ENCODE measurements at places on chromosomes 3 and 15.

DNA sequence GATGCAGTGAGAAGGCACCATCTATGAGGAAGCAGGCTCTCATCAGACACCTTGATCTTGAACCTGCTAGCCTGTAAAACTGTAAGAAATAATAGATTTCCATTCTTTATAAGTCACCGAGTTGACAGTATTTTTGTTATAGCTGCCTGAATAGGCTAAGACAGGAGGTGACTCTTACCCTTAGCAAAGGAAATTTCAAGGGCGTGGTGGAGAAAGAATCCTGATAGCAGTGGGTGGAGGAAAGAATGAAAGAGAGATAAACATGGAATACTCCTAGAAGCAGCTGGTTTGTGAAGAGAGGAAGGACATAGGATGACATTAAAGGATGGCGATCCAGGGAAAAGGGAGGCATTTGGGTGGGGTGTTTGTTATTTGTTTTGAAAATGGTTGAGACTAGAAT, 41.4 kb downstream of the SIDT1 start:
- DNase-seq = no peak

DNA sequence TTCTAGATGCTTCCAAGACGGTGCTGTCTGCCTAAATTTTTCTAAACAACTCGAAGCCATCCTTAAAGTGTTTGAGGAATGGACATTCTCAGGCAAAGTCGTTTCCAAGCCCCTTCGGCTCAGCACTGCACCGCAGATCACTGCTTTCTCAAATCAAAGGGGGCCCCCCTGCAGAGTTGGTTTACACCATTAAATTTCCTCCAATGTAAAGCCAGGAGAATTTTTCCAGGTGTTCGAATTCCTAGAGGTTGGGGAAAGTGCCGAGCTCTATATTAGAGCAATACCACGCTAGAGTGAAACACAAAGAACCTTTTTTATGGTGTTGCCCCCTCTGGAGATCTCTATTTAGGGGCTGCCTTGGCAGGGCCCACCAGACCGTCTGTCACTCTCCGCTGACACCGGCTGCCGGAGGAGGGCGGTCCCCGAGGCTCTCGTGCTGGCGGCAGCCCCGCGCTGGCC, 277.9 kb upstream of the NR2F2 start:
- DNase-seq = no peak

- DNase-seq = no peak
These were observed 383.0 kb downstream of the TBL1XR1 start for GRCh38 chr3:176814285-176814684.

DNA sequence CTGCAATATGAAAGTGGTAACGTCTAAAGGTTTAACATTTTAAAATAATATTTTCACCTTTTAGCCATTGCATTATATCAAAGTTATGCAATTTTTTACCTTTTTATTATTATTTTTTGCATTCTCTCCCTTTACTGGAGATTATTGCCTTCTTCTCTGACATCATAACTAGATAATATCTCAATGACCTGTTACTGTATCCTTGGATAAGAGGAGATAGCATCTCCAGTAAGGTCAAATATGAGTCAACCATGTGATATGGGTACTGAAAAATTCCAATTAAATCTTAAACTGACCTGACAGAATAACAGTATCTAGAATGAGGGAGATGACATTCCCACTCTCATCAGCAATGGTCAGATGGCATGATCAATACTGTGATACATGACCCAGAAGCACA, 108.3 kb downstream of the ZBTB20 start:
- no peak for DNase-seq

GRCh38 chr15:33402600-33402999, 91.8 kb downstream of the RYR3 start:
- no peak for DNase-seq

DNA sequence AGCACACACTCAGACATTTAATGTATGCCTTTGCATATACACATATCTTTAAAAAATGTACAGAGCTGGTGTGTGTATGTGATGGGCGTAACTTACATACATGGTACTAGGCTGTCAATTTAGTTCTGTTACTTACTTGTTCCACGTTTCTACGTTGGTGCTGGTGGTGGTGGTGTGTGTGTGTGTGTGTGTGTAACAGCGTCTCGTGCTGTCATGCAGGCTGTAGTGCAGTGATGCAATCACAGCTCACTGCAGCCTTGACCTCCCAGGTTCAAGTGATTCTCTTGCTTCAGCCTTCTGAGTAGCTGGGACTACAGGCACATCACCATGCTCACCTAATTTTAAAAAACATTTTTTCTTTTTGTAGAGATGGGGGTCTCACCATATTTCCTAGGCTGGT, 64.2 kb downstream of the ISG20 start:
- DNase-seq = no peak

GRCh38 chr15:70046679-70047369, 50.9 kb downstream of the TLE3 start:
- no peak for DNase-seq

DNA sequence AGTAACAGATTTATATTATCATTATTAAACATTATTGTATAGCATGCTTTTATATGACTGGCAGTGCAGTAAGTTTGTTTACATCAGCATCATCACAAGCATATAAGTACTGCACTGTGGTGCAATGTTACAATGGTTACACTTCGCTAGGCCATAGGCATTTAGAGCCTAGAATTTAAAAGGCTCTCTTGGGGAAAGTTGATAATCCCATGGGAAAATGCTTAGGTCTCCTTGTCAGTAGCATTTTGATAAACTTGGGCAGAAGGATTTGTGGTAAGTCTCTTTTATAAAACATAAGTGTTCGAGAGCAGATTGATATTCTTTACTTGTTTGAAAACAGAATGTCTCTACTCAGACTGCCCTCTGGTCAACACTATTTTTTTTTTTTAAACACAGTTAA, 7.5 kb downstream of the DTWD1 start:
- DNase-seq = no peak

GRCh38 chr3:64184621-64185020, 40.6 kb downstream of the PRICKLE2 start:
- no peak for DNase-seq

DNA sequence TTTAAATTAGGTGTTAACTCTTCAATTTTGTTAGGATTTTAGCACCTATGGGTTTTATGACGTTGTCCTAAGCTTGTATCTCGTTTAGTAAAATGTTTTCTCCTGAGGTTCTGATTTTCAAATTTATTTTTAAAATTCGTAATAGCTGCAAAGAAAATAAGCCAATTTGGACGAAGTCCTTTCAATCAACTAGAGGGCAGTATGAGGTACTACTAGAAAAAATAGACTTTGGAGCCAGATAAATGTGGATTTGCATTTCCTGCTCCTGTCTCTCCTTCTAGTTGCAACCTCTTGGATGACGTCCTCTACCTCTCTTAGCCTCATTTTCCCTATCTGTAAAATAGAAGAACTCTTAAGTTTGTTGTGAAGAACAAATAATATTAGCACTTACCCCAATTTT, 81.1 kb downstream of the SLTM start:
- no peak for DNase-seq

- DNase-seq = no peak
These were observed 13.7 kb downstream of the FAM240A start for GRCh38 chr3:46626039-46626438.

DNA sequence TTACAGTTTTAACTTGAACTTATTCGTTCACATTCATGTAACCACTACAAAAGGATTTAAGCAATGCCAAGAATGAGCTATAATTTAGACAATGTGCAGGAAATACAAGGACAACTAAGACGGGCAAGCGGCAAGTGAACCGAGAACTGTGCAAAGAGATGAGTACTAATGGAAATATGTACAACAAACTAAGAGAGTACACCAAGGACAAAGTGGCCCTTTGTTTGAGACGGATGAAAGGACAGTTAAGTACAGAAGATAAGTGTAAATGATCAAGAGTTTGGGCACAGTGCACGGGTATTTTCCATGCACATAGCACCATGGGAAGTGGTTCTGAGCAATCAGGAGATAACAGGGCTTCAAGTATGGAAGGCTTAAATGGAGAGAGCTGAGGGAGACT, 281.7 kb downstream of the ROBO2 start:
- no peak for DNase-seq

- no peak for DNase-seq
These were observed 44.3 kb upstream of the POLR2M start for GRCh38 chr15:57662091-57662744.

DNA sequence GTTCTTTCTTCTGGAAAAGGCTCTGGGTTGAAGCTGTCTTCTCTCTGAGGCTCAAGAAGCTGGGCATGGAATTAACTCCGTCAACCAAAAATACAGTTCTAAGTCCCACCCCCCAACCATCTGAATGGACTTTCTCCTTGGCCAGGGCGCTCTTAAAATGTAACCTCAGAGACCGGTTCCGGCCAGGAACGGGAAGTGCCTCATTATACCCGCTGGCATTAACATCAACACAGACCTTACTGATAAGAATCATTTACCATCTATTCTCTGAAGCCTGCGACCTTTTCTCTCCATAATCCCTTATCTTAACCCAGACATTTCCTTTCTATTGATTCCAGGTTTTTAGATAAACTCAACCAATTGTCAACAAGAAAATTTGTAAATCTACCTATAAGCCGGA, 64.7 kb downstream of the ATP1B3 start:
- DNase-seq = no peak

DNA sequence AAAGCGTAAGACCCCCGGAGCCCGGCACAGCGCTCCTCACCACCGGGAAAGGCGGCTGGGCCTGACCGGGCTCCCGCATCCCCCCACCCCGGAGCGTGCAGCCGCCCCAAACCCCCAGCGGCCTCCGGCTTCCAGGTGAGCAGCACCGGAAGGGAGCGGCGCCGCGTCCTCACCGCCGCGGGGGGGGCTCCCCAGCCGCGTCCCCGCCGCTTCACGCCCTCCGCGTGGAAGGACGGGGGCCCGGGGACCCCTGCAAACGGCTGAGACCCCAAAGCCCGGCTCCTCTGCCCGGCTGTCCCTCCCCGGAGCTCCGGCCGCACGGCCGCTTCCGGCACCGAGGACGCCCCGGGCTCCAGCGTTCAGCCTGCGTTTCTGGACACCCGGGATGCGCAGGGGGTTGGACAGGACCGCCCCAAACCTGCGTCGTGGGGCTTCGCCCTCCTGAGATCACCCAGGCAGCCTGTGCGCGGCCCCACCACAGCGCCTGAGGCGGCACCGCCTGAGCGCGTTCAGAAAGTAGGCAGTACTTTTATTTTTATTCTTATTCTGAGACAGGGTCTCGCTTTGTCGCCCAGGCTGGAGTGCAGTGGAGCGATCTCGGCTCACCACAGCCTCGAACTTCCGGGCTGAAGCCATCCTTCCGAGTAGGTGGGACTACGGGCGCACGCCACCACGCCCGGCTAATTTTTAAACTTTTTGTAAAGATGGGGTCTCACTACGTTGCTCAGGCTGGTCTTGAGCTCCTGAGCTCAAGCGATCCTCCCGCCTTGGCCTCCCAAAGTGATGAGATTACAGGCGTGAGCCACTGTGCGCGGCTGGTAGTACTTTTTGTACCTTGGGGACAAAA, 51.6 kb upstream of the BLM start:
- DNase-seq = peak; percentile 51

- DNase-seq = no peak
These were observed 8.6 kb downstream of the ALS2CL start for GRCh38 chr3:46684891-46685290.

DNA sequence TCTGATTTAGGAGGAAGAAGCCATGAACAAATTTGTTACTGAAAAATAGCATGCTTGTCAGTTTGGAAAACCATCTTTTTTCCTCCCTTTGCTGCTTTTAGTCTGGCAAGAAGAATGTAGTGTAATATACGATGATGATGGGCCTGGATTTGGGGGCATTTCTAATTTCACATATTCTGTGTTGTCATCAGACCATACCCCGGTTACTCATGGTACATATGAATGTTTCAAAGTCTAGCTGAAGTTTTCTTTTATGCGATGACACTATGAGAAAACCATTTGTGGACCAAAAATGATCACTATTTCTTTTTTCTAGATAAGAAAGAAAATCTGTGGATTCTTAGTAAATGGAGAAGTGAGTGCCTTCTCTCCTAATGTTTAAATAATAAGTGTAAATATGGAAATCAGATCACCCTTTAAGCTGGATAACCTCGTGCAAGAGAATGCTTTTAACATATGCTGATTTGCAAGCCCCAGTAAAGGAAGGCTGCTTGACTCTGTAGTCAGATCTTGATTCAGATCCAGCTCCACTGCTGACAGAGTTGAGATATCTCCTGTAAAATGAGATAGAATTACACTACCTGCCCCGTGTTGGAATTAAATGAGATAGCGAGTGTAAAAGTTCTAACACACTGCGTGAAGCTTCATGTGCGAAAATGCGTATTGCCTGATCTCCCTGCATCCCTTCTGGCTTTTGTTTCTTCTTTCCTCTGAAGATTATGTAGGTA, 3.0 kb downstream of the MEF2A start:
- DNase-seq = no peak

DNA sequence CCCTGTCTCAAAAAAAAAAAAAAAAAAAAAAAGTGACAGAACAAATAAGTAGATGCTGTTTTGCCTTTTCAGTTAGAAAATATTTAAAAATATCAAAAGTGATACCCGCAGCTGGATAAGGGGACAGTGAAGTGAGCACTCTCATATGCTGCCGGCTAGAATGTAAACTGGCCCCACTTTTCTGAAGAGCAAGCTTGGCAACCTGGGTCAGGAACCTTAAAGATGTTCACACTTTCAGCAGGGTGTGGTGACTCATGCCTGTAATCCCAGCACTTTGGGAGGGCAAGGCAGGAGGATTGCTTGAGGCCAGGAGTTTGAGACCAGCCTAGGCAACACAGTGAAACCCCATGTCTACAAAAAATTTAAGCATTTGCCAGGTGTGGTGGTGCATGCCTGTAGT, 17.4 kb downstream of the FSD2 start:
- DNase-seq = no peak

DNA sequence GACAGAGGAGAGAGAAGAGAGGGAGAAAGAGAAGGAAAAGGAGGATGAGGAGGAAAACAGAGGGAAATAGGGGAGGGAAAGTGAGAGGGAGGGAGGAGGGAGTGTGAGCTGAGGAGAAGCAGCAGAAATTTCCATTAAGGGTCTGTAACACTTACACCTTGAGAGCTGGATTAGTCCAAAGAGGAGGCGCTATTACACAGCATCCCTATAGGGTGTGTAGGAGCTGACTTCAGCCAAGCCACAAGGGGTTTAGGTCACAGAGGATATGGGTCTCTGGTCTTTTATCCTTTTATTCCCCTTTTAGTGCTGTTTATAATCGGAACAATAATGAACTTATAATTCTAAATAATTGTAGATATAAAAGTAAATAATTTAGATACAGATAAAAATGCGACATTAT, 230.4 kb downstream of the GABRG3 start:
- no peak for DNase-seq

- DNase-seq = no peak
These were observed 32.5 kb downstream of the PLXNA1 start for GRCh38 chr3:127015282-127016042.

GRCh38 chr15:85284497-85284896, 95.9 kb upstream of the AKAP13 start:
- DNase-seq = no peak

DNA sequence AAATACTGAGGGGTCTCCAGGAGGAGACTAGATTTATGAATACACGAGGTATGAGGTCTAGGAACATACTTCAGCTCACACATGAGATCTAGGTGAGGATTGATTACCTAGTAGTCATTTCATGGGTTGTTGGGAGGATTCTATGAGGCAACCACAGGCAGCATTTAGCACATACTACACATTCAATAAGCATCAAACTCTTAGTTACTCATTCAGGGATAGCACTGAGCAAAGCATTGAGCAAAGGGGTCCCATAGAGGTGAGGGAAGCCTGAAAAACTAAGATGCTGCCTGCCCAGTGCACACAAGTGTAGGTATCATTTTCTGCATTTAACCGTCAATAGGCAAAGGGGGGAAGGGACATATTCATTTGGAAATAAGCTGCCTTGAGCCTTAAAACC, 4.5 kb downstream of the CCR5 start:
- no peak for DNase-seq

- DNase-seq = no peak
These were observed 231.1 kb upstream of the MDFIC2 start for GRCh38 chr3:70543493-70543892.
